AG04449 (cell line): ENCODE measurements at places on chromosomes 4 and X.

DNA sequence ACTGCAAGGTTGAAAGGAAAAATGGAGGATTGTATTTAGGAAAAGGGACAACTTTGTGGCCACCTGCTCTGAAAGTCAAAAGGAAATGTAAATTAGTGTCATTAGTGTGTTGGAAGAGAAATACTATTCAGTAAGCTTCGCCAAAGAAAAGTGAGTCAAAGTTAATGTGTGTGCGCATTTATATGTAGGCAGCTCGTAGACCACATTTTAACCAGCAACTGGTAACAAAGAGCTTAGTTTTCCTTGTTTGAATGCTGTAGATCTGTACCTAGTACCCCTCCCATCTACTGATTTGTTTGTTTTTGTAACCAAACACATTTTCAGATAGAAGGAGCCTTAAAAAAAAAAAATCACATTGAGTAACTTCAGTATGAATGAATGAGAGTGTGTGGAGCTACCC is 69.3 kb downstream of the GPAT3 start:
- DNase-seq = no peak

DNA sequence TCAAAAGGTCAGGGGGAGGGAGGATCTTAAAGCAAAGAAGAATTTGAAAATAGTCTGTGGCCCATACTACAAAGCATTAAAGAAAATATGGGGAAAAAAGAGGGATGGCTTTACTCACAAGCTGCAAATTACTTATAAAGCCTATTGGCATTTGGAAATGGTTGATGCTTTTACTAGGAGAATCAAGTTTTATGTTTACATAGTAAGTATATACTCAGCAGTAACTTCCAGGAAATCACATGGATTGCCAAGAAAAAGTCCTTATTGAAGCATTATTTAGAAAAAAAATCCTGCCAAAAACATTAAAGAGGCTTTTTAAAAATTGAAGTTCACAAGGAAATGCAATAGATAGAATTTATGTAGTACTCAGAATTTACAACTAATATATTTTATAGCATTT is 8.4 kb upstream of the SH3RF1 start:
- no peak for DNase-seq

- no peak for DNase-seq
Measured at GRCh38 chr4:60544981-60545380, 655.1 kb upstream of the ADGRL3 start.

DNA sequence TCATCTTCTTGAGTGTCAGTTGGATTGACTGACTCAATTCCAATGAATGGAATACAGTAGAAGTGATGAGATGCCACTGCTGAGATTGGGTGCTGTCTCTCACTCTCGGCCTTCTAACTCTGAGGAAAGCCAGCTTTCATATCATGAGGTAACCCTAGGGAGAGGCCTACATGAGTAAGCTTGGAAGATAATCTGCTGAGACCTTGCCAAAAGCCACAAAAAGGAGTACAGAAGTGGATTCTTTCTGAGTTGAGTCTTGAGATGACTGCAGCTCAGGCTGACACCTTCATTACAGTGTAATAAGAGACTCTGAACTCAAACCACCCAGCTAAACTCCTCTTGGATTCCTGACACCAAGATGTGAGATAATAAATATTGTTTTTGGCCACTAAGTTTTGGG is 537.4 kb upstream of the MAGEB18 start:
- no peak for DNase-seq

DNA sequence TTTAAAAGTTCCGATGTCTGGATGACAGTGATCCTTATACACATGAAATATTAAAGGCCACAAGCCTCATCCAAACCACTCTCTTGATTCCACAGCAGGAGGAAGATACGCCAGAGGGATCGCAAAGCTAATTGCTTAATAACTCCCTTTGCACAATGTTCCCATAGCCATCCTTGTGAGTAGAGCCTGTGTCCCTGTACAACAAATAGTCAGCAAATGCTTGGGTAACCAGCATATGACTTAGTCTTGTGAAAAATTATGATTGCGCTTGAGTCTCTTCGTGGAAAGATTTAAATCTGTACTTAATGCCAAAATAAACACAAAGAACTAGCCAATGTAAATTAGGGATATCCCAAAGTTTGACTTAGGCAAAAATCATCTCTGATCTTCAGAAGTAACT is 31.5 kb downstream of the SLC9A7 start:
- no peak for DNase-seq

DNA sequence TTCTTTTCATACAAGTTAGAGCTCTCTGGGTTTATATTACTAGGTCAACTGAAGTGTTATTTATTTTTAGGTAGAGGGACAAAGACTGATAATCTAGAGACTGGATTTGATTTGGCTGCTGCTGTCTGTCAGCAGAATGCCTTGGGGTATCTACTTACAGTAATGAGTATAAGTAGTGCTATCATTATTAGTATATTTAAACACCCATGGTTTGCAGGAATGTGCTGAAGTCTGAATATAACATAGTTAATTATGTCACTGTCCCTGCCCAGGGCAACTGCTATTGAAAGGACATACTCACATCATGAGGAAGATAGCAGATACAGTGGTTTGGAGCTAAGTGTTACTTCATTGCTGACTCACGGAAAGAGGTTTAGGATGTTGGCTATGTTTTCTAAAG is 76.2 kb downstream of the PRRG1 start:
- DNase-seq = no peak

DNA sequence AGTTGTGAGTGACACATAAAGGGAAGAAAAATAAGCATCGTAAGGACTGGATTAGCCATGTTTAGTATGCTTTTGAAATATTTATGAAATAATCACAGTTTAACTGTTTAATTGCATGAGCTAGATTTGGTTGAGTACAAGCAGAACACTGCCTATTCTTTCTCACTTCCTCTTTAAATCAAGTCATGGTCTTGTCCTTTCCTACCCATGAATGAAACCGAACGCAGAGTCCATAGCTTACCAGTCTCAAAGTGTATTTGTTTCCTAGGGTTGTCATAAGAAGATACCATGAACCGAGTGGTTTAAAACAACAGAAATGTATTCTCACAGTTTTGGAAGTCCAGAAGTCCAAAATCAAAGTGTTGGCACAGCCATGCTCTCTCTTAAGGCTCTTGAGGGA is 684.0 kb upstream of the MAGEB2 start:
- DNase-seq = no peak

- DNase-seq = no peak
Measured at GRCh38 chrX:150841456-150842197, 56.8 kb downstream of the CD99L2 start.

GRCh38 chr4:105329081-105329480 is 144.8 kb downstream of the PPA2 start:
- DNase-seq = no peak

DNA sequence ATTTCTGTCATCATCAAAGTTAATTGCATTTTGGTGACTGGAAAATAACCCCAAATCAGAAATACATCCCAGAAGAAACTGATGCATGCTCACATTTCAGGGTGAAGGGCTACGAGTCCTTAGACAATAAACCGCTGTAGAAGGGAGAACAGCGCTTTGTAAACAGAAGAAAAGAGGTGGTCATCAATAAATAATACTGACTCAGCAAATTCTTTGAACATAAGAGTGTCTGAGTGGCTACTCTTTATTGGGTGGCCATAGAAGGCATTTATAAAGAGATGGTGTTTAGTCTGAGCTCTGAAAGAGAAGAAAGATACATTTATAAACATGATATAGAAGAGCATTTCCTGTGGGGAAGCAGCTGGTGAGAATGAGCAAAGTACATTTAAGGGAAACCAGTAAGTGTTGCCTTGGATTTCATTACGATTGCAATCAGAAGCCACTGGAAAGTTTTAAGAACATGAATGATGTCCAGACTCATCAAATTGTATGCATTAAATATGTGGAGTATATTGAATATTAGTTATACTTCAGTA is 246.9 kb upstream of the GIMD1 start:
- no peak for DNase-seq

DNA sequence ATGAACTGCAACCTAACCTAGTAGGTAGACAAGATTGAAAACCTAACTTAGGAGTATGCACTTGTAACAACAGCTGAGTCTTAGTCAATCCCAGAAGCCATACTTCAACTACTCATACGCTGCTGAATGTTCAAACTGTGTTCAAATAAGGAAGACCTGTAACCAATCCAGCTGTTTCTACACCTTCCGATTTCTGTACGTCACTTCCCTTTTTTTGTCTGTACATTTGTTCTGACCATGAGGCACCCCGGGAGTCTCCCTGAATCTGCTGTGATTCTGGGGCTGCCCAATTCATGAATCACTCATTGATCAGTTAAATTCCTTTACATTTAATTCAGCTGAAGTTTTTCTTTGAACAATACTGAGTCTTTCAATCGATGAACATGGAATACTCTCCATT is 89.5 kb downstream of the BMP3 start:
- no peak for DNase-seq

DNA sequence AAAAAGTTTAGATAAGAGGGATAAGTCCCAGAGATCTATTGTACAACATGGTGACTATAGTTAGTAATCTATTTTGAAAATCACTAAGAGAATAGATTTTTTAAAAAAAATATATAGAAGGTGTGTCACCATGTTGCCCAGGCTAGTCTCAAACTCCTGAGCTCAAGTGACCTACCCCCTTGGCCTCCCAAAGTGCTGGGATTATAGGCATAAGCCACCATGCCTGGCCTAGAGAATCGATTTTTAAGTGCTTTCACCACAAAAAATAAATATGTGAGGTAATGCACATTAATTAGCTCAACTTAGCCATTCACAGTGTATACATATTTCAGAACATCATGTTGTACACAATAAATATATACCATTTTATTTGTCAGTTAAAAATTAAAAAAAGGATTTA is 56.7 kb upstream of the TBC1D9 start:
- DNase-seq = no peak

DNA sequence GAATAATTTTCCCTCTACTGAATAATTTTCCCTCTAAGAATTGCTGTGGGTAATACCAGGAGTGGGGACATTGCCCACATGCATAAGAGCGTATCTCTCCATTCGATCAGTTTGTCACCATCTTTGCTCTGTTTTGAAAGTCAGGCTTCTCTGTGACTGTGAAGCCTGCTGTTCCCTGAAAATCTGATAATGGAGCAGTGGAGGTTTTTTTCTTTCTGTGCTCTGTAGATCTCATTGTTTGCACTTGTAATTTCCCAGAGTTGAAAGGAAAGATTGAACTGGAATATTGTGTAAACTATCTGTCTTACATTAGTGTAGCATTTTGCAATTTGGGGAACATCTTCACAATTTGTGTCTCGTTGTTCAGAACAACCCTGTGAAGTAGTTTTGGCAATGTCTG is 4.3 kb downstream of the ZXDB start:
- no peak for DNase-seq

DNA sequence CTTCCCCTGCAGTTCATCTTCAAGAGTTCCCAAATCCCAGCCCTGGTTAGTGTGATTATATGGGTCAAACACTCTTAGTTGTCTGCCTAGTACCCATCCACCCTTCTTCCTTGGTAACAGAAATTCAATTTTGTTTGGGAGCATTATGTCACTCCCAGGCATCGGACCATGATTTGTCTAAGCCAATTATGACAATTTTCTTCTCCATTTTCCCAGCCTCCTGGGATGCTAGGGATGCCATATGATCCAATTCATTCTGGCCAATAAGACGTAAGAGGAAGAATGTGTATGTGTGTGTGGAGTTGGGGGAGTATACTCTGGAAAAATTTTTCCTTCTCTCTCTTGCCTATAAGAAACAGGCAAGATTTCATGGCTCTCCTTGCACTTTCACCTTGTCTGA is 465.9 kb downstream of the MID1IP1 start:
- no peak for DNase-seq

DNA sequence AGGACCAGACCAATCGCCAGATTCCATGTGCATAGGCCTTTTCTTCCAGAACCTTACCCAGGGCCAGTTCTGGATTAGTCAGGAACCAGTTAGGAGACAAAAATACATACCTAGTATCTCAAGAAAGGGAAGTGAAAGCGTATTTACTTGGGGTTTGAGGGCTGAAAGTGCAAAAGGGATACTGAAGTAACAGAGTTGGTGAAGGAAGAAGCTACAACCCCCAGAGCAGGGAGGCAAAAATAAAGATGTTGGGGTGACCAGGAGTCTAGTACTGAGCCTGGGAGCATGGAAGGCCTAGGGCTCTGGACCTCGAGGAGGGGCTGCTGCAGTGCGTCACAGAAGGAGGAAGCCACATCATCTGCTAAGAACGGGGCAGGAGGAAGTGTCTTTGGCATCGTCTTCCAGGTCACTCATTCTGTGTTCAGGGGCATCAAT is 38.3 kb downstream of the TKTL1 start:
- no peak for DNase-seq

GRCh38 chrX:151973851-151974335 is 583 bp downstream of the GABRE start:
- DNase-seq = no peak

DNA sequence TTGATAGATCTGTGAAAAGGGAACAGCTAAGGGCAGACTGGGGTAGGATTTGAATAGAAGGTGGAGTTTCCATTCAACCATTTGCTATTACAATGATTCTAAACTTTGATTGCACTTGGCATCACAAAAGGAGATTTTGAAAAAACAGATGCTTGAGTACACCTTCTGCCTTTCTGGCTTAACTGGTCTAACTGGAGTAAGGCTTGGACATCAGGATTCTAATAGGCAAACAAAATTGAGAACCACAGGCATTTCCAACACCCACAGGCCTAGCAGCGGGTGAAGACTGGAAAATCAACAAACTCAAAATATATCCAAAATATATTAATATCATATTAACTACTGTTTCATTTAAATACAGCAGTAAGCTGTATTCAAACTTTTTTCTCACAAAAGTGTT is 1.9 kb upstream of the VEGFC start:
- no peak for DNase-seq

DNA sequence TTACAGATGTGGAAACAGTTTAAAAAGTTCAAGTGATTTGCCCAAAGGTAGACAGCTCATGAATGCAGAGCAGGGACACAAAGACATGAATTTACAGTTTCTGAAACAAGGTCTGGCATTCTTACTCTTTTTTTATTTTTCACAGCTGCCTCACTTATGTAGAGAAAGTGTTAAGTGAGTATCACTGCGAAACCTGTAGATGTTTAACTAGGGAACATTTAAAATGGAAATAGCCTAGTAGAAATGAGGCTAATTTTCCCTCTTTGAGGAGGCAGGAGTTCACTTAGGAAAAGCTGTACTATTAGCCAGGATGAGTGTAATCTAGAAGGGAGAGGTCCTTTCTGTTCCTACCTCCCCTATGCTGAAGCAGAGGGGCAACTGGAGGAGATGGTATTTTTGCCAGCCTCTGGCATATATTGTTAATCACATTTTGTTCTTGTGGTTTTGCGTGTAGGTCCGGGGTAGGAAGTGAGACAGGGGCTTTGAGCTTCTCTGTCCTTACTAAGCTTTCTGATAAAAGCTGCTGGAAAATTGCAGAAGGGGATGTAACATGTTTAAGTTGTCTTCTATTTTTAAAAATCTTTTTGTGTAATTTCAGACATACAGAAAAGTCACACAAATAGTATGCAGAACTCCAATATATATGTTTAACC is 492.8 kb upstream of the NR3C2 start:
- no peak for DNase-seq

DNA sequence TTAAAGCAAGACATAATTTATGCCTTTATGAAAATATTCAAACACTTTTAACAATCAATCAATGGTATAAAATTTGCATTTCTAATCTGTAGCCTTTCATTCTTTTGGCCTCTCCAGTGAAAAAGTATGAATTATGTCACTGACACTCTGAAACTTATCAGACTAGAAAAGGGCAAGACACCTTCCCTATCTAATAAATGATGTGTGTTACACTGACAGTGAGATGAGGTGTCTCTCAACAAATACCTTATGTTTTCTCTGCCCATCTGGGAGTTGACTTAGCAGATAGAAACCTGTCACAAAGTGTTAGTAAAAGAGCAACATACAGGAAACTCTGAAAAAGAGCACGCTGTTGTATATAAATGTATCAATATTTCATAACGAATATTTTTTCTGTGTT is 94.2 kb upstream of the TECRL start:
- DNase-seq = no peak
